ENCODE measurements at places on chromosomes 1 and 21.

GRCh38 chr1:32404946-32405345 lies 10.7 kb upstream of the BSDC1 start:
- DNase-seq, result no peak

- no peak for DNase-seq
Observed at GRCh38 chr1:47872886-47873285, 124.3 kb downstream of the TRABD2B start.

- peak; percentile 56 for DNase-seq
Observed at GRCh38 chr1:10507111-10507879, 32.5 kb downstream of the PEX14 start.

GRCh38 chr1:218524526-218524925 lies 179.4 kb downstream of the TGFB2 start:
- no peak for DNase-seq

DNA sequence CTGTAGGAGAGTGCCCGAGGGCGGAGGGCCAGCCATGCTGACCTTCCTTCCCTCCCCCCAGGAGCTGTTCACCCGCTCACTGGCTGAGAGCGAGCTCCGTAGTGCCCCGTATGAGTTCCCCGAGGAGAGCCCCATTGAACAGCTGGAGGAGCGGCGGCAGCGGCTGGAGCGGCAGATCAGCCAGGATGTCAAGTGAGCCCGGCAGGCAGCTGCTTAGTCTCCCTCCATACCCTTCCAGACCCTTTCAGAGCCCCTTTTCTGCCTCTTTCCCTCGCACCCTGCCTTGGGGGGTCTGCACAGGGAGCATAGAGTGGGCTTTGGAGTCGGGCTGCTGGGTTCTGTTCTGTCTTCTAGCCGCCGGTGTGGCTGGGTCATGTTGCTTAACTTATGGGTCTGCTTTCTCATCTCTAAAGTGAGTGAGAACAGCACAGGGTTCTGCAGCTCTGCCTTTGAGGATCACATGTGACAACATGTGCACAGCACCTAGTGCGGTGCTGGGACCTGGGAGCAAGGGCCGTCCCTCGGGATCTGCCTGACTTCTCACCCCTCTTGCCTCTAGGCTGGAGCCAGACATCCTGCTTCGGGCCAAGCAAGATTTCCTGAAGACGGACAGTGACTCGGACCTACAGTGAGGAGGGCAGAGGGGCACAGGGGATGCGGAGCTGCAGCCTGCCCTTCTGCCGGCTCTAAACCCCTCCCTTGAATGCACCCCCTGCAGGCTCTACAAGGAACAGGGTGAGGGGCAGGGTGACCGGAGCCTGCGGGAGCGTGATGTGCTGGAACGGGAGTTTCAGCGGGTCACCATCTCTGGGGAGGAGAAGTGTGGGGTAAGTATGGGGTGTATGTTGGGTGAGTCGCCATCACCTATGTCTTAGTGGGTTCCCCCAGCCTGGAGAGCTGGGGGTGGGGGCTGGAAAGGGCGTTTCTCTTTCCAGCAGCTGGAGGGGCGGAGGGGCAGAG lies 6.2 kb downstream of the AMPD2 start:
- no peak for DNase-seq

- DNase-seq, result no peak
Observed at GRCh38 chr1:192832492-192832891, 23.7 kb downstream of the RGS2 start.

DNA sequence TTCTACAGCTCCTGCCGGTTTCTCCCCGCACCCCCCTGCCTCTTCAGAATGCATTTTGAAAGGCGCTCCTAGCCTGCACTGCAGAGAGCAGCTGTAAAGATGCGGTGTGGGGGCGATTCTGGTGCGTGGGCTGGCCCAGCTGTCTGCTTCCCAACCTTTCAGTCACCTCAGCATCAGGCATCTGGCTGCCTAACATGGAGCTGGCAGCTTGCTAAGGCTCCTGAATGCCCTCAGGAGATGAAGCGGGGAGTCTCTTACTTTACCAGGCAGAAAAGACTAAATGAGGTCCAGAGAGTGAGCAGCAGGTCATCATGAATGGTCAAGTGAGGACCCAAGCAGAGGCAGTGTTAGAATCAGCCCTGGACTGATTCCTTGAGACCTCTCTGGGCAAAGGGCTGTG lies 8.7 kb downstream of the IER5 start:
- DNase-seq, result no peak

GRCh38 chr1:104136621-104137020 lies 386.9 kb downstream of the AMY1C start:
- DNase-seq, result no peak

DNA sequence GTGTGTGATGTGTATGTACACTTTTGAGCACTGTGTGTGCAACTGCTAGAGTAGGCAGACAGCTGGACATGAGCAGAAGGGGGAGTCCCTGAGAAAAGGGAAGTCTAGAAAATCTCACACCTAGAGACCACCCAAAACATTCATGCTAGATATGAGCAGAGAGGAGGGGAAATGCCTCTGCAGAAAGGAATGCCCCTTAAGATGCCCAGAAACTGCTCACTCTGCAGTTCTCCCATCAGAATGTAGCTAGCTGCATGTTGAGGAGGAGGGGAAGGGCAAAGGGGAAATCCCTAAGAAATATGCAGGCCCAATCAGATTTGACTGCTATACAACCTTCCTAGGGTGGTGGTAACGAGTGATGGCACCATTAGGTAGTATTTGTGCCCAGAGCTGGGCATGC lies 31.8 kb upstream of the MAGOH start:
- no peak for DNase-seq
